ENCODE measurements at places on chromosomes 2 and 18. TPM values are rescaled to one million over a fixed set of nuclear protein-coding genes. Genes with fewer than 3 reads are reported as not detected.

- no peak overlapping the region for H3K4me3 ChIP-seq
- no peaks in the 10 kb centered on the region for H3K4me1 ChIP-seq
- no peaks in the 10 kb centered on the region for H3K36me3 ChIP-seq
- H3K27me3 ChIP-seq, result no peaks in the 10 kb centered on the region
- no peak for DNase-seq
Observed at GRCh38 chr2:179842498-179843153, 18.8 kb downstream of the ZNF385B start.

- no peak overlapping the region for H3K4me3 ChIP-seq
- H3K36me3 ChIP-seq, result no peaks in the 10 kb centered on the region
- H3K27ac ChIP-seq, result peak overlapping the region; percentile 2
- DNase-seq, result peak; percentile 61
- H3K4me1 ChIP-seq, result no peaks in the 10 kb centered on the region
- no peaks in the 10 kb centered on the region for H3K27me3 ChIP-seq
Observed at GRCh38 chr2:19048593-19049266, 309.7 kb downstream of the OSR1 start.

DNA sequence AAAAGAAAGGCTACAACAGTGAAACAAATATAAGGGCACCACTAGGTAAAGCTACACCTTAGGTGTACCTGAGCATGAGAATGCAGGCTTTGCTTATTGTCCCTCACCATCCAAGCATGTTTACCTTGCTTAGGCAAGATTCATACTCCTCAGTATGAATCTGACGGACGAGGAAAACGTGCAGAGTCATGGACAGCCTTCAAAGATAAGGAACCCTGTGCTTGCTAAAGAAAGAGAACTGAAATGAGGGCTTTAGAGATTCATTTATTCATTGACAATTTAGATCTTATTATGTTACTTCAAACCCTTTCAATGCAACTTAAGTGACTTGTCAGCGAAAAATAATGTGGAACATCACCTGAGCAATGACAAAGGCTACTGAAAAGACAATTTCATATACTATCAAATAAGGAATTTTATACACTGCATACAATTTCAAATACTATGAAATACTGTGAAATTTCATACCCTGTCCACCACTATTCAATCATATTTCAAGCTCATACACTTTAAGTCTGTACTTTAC lies 21.7 kb downstream of the CLASP1 start:
- H3K27ac ChIP-seq, result peak overlapping the region; percentile 72
- H3K27me3 ChIP-seq, result no peaks in the 10 kb centered on the region
- no peak for DNase-seq
- H3K4me1 ChIP-seq, result peaks cover 33% of the 10 kb centered on the region
- no peaks in the 10 kb centered on the region for H3K36me3 ChIP-seq

GRCh38 chr2:158414538-158414937 lies 42.0 kb downstream of the CCDC148 start:
- no peak overlapping the region for H3K4me3 ChIP-seq
- no peak overlapping the region for H3K27ac ChIP-seq
- no peaks in the 10 kb centered on the region for H3K4me1 ChIP-seq
- DNase-seq, result no peak

GRCh38 chr2:230600881-230601280 lies 111.8 kb upstream of the CAB39 start:
- no peaks in the 10 kb centered on the region for H3K36me3 ChIP-seq
- no peaks in the 10 kb centered on the region for H3K27me3 ChIP-seq
- peaks cover 14% of the 10 kb centered on the region for H3K4me1 ChIP-seq

- no peak overlapping the region for H3K27ac ChIP-seq
- H3K4me3 ChIP-seq, result no peak overlapping the region
- no peaks in the 10 kb centered on the region for H3K4me1 ChIP-seq
- DNase-seq, result no peak
Observed at GRCh38 chr2:224807153-224807964, 91.2 kb upstream of the CCDC195 start.

- DNase-seq, result no peak
- H3K4me3 ChIP-seq, result no peak overlapping the region
- H3K27me3 ChIP-seq, result no peaks in the 10 kb centered on the region
- H3K4me1 ChIP-seq, result no peaks in the 10 kb centered on the region
Observed at GRCh38 chr2:57733956-57734355, 312.6 kb upstream of the VRK2 start.

DNA sequence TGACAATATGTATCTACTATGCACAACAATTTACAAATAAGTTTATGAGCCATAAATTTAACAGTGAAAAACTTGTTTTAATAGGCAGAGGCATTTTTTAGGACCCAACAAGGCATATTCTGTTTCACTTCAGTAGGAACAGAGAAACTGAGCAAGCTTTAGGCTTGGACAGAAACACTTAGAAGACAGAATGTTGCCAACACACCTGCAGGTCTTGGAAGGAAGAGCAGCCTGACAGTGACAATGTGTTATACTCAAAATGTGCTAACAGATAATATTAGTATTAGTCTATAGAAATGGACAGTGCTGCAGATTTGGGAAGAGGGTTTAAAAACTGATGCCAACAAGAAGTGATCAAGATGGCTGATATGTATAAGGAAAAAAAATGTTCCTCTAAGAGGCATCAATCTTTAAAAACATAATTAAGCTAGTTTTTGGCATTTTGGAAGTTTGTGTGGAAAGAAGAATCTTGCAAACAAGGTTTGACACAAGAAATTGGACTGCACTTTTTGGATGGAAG lies 297.1 kb upstream of the FSIP2 start:
- no peaks in the 10 kb centered on the region for H3K27me3 ChIP-seq
- H3K4me1 ChIP-seq, result no peaks in the 10 kb centered on the region
- DNase-seq, result no peak
- no peak overlapping the region for H3K4me3 ChIP-seq
- no peak overlapping the region for H3K27ac ChIP-seq

GRCh38 chr2:108583903-108584520 lies 49.7 kb downstream of the LIMS1 start:
- H3K27ac ChIP-seq, result peak overlapping the region; percentile 53
- H3K4me1 ChIP-seq, result peaks cover 52% of the 10 kb centered on the region
- DNase-seq, result no peak
- H3K4me3 ChIP-seq, result no peak overlapping the region
- no peaks in the 10 kb centered on the region for H3K36me3 ChIP-seq

DNA sequence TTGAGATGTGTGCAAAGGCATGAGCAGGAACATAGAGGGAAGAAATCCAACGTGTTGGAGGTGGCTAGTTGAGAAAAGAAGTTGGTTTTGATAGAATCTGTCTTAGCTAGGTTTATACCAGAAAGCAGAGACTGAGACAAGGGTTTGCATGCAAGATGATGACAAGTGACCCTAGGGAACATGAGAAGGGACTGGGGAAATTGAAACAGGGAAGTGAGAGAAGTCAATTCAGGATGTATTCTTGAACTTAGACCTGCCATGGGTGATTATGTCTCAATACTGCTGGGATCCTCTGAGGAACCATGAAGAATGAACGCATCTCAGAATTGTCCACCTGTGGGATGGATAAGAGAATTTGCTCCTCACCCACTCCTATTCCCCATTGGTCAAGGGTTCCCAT lies 20.5 kb downstream of the IL36A start:
- H3K4me1 ChIP-seq, result no peaks in the 10 kb centered on the region
- H3K27me3 ChIP-seq, result no peaks in the 10 kb centered on the region
- no peak overlapping the region for H3K27ac ChIP-seq
- no peaks in the 10 kb centered on the region for H3K36me3 ChIP-seq

DNA sequence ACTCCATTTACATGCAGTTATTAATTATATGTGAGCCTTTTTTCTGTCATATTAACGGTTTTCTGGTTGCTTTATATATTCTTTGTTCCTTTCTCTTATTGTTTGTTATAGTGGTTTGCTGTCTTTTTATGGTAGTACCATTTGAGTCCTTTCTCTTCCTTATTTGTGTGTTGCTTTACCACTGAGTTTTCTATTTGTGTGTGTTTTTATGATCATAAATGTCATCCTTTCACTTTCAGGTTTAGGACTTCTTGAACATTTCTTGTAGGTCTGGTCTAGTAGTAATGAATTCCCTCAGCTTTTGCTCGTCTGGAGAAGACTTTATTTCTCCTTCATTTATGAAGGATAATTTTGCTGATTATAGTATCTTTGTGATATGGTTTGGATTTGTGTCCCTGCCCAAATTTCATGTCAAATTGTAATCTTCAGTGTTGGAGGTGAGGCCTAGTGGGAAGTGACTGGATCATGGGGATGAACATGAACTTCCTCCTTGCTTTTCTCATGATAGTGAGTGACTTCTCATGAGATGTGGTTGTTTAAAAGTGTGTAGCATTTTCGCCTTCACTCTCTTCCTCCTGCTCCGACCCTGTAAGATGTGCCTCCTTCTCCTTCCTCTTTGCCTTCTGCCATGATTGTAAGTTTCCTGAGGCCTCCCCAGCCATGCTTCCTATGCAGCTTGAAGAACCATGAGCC lies 11.5 kb downstream of the GCC2 start:
- H3K27ac ChIP-seq, result no peak overlapping the region
- H3K27me3 ChIP-seq, result no peaks in the 10 kb centered on the region
- no peaks in the 10 kb centered on the region for H3K4me1 ChIP-seq
- no peak overlapping the region for H3K4me3 ChIP-seq
- H3K36me3 ChIP-seq, result peaks cover 2% of the 10 kb centered on the region
- no peak for DNase-seq

- H3K4me1 ChIP-seq, result peaks cover 3% of the 10 kb centered on the region
- H3K4me3 ChIP-seq, result peak overlapping the region; percentile 30
- H3K27ac ChIP-seq, result no peak overlapping the region
- H3K36me3 ChIP-seq, result no peaks in the 10 kb centered on the region
- H3K27me3 ChIP-seq, result no peaks in the 10 kb centered on the region
Observed at GRCh38 chr2:40363231-40363630, 88.7 kb downstream of the SLC8A1 start.

DNA sequence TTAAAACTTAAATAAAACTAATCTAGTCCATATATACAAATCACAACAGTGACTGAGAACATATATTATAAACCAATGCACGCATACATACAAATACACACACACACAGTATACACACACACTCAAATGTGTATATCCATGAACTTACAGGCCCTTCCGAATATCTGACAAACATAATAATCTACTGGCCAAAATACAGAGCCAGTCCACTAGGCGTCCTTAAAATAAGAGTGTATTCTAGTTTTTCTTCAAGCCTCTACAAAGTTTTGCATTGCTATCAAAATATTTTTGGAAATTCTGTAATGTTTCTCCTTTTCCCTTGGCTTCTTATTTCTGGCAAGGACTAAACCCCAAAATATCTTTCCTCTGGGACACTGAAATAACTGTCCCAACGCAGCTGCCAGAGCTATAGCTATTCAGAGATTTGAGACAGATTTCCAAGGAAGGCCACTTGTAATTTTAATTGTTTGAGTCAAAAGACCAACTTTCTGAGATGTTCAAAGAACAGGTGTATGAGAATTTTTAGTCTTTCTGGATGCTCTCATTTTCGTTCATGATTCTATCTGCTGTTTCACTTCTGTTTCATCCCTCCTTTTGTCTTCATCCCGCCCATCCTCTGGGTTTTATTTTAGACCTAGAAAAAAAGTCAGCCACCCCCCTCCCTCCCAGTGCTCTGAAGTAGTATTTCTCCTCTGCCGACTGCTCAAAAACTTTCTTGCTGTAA lies 24.1 kb upstream of the SP3 start:
- H3K4me3 ChIP-seq, result no peak overlapping the region
- H3K27me3 ChIP-seq, result no peaks in the 10 kb centered on the region
- no peak overlapping the region for H3K27ac ChIP-seq
- H3K36me3 ChIP-seq, result no peaks in the 10 kb centered on the region
- peaks cover 27% of the 10 kb centered on the region for H3K4me1 ChIP-seq

- no peaks in the 10 kb centered on the region for H3K4me1 ChIP-seq
- no peak overlapping the region for H3K4me3 ChIP-seq
- H3K36me3 ChIP-seq, result no peaks in the 10 kb centered on the region
- no peak for DNase-seq
Observed at GRCh38 chr18:24112874-24113615, 25.8 kb upstream of the CABYR start.

DNA sequence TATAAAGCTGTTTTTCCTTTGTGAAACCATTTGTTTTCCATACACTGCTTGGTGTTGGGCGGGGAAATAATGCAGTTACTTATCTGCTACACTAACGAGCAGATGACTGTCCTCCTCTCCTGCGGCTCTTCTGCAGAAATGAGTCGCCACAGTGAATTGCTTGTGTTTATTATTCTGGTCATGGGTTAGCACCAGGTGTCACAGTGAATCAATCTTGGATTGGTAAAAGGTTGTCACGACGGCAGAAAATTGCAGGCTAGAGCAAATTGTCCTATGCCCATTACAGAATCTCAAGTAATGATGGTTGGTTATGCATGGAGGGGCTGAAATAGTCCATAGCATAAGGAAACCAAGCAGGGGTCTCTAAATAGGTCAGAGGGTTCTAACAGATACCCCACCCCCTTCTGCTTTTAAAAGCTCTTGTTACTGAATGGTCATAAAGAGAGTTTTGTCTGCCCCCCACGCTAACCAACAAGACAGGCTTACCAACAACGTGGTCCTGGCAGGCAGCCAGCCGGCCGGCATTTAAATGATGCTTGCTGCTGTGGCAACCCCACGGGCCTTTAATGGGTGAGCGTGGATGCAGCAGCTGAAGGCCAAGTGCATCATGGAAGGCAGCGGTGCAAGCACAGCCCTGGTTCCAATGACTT lies 29.5 kb downstream of the RAB31 start:
- H3K36me3 ChIP-seq, result peaks cover 6% of the 10 kb centered on the region
- H3K27me3 ChIP-seq, result no peaks in the 10 kb centered on the region
- DNase-seq, result no peak
- peaks cover 19% of the 10 kb centered on the region for H3K4me1 ChIP-seq
- no peak overlapping the region for H3K4me3 ChIP-seq

DNA sequence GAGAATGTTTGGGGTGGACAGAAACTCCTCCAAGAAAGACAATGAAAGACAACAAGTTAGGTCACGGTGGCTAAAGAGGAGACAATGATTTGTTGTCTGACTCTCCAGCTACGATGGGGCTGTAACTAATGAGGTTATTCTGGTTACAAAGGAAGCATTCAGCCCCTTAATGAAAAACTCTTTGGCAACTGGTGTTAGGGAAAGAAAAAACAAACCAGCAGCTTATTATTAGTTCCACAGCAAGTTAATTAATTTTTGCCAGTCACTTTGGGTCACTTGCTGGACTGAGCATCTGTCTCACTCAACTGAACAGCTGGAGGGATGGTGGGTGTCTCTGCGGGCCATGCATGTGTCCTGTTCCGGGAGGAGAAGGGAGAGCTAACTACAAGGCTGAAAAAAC lies 263.7 kb downstream of the ALK start:
- DNase-seq, result no peak
- H3K27me3 ChIP-seq, result no peaks in the 10 kb centered on the region
- no peak overlapping the region for H3K4me3 ChIP-seq
- no peaks in the 10 kb centered on the region for H3K36me3 ChIP-seq
- no peak overlapping the region for H3K27ac ChIP-seq

GRCh38 chr2:149236410-149236809 lies 94.0 kb upstream of the LYPD6 start:
- no peak for DNase-seq
- H3K4me3 ChIP-seq, result no peak overlapping the region
- no peaks in the 10 kb centered on the region for H3K27me3 ChIP-seq
- H3K4me1 ChIP-seq, result no peaks in the 10 kb centered on the region

- DNase-seq, result no peak
- H3K27ac ChIP-seq, result no peak overlapping the region
- no peaks in the 10 kb centered on the region for H3K27me3 ChIP-seq
Observed at GRCh38 chr18:12770469-12771219, 67.8 kb downstream of the PSMG2 start.

SAG gene
- total RNA-seq, result not detected

CDH7 gene
- not detected for total RNA-seq

IL1F10 gene
- not detected for total RNA-seq

EVA1A gene
- 96.9 TPM for total RNA-seq

ITGB6 gene
- 52.6 TPM for total RNA-seq

TRIM43 gene
- not detected for total RNA-seq

GPR39 gene
- 23.6 TPM for total RNA-seq

CRYBA2 gene
- total RNA-seq, result not detected

RGPD3 gene
- total RNA-seq, result 2.1 TPM

ABCB11 gene
- not detected for total RNA-seq

OTOS gene
- total RNA-seq, result not detected

GPR155 gene
- total RNA-seq, result 2.6 TPM

TTC21B gene
- total RNA-seq, result 15.4 TPM

TNFRSF11A gene
- total RNA-seq, result 3.8 TPM

Data from upper lobe of left lung (tissue), 6 donors.